NCI-H345 (cell line): ENCODE measurements at places on chromosomes 4 and X.

GRCh38 chr4:147944249-147944648 is 212.4 kb downstream of the ARHGAP10 start:
- DNase-seq, result no peak

- no peak for DNase-seq
Observed at GRCh38 chr4:35695421-35695820, 548.9 kb downstream of the ARAP2 start.

GRCh38 chrX:107493141-107493540 is 43.7 kb downstream of the FRMPD3 start:
- no peak for DNase-seq

GRCh38 chrX:17553961-17554482 is 179.0 kb downstream of the NHS start:
- DNase-seq, result no peak

DNA sequence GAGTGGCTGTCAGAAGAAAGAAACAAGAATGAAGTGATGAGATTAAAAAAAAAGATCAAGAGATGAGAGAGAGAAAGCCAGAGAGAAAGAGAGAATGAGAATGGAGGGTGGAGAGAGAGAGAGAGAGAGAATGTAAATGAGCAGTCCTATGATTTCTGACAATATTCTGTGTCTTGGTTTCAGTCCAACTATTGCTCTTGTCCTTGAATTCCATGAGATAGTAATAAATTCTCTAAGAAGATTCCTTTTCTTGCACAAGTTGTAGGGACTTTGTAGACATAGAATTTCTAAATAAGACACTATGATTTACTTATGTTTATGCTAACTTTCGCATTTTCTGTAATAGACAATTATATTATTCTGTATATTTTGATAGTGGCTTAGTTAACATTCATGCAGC is 149.6 kb upstream of the CTSO start:
- DNase-seq, result no peak

GRCh38 chr4:108612365-108612764 is 8.0 kb upstream of the RPL34 start:
- no peak for DNase-seq

DNA sequence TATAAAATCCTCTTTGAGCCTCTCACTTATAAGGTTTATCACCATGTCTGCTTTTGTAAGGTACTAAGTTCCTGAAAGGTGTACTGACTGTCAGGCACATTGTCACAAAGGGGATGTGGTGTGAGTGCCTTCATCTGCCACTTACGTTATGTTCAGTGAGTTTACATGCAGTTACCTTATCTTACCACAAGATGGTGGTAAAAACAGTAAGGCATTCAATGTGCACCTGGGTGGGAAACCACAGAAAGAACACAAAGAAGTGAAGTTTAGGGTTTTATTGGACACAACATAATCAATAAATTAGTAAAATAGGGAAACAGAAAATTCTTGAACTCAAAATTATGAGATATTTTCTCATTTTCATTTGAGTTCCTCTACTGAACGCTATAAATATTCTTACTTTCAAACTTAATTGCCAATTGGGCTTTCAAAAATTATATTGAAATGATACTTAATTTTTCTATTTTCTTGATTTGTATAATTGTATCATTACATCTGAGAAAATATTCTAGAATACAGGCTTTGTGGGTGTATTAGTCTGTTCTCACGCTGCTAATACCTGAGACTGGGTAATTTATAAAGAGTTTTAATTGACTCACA is 650.8 kb downstream of the PCDH7 start:
- DNase-seq, result peak; percentile 38

DNA sequence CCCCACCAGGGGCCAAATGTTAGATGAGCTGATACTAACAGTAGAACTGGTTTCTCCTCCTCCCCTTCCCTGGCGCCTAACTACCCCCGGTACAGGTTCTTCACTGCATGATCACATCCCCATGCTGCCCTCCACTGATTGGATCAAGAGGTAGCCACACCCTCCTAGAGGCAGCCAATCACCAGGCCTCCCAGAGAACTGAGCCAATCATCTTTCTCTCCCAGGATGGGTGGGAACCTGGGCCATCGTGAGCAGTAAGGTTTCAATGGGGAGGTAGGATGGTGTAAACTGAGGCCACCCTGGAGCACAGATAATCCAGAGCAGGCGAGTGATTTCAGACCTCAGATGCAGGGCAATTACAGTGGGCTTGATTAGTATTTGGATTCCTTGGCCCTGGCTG is 64.2 kb downstream of the PPP2R2C start:
- DNase-seq, result no peak

DNA sequence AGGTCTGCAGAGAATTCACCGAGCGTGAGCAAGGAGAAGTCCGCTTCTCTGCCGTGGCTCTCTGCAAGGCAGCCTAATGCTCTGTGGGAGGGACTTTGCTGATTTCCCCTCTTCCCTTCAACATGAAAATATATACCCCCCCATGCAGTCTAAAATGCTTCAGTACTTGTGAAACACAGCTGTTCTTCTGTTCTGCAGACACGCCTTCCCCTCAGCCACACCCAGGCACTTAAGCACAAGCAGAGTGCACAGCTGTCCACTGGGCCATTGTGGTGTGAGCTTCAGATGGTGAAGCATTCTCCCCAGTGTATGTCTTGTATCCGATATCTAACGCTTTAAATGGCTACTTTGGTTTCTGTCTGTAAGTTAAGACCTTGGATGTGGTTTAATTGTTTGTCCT is 11.3 kb downstream of the UCHL1 start:
- DNase-seq, result peak; percentile 10

GRCh38 chrX:580030-580429 is 50.6 kb upstream of the SHOX start:
- DNase-seq, result no peak

- no peak for DNase-seq
Observed at GRCh38 chrX:55839485-55839884, 121.9 kb downstream of the RRAGB start.

DNA sequence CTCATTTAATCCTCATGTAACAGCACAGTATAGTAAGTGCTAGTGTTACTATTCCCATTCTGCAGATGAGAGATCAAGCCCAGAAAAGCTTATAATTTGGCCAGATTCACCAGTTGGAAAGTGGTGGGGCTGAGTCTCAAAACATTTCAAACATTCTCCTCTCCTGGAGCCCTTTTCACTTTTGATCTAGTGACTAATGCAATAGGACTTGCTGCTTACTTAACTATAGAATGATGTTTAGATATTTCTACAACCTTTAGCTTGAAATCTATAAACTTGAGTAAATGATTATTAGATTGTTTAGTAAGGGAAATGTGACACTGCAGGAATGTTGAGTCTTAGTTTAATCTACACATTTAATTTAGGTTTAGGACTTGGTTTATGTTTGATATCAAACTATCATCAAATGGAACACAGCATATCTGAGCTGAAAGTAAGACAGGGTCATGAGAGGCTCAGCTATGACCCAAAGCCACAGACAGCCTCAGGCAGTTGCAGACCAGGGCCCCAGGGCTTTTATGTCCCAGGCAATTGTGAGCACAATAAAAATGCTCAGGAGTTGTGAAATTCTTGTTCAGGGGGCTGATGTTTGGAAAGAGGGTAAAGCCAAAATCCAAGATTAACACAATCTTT is 199.5 kb upstream of the HS3ST1 start:
- DNase-seq, result no peak

- no peak for DNase-seq
Observed at GRCh38 chr4:79638735-79639134, 230.7 kb upstream of the GK2 start.

DNA sequence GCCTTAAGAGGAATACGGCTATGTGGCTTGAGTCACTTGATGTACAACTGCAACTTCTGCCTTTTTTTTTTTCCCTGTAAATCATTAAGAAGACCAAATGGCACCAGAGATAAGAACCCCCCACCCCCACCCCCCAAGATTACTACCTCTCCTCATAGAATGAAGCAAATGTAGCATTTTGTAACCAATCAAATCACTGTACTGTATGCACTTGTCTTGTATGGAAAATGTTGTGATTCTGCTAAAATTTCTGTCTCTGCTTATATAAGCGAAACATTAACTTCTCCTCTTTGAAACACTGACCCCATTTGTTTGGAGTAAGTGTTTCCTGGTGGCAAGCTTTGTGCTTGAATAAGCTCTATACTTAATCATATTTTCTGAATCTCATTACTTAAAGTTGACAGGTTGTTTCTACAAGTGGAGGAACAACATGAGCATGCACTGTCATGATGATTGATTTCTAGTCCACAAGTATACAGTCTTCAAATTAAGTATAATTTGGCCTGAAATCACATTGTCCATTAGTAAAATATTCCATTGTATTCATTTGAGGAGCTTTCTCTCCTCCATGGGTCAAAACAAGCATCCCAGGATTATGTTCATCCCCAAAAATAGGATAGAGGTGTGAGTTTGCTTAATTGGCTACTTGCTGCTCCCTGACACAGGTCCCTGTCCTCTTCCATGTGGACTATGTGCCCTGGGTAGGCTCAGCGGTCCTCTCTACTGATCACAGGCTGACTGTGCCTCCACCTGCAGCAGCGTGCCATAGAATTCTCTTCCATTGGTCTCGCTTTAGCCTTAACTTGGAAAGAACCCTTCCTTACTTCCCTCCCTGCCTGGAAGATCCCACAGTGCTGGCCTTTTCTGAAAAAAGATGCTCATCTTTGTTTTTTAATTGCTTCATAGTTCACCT is 104.0 kb upstream of the BMP2K start:
- no peak for DNase-seq

DNA sequence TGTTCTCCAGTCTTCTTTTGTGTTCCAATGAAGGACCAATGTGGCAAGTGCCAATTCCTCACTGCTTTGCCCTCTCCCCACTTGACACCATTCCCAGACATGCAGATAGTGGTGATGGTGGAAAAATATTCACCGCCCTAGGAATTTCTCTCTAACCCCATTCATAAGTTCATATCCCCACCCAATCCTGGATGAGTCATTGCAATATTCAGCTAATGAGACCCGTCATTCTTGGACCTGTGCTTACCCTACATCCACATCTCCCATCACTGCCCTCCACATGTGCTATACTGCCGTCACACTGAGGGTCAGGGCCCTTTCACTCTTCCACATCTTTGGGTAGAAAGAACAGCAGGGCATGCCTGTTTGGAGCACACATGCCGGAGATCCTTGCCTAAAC is 199.2 kb downstream of the KCNIP4 start:
- no peak for DNase-seq

DNA sequence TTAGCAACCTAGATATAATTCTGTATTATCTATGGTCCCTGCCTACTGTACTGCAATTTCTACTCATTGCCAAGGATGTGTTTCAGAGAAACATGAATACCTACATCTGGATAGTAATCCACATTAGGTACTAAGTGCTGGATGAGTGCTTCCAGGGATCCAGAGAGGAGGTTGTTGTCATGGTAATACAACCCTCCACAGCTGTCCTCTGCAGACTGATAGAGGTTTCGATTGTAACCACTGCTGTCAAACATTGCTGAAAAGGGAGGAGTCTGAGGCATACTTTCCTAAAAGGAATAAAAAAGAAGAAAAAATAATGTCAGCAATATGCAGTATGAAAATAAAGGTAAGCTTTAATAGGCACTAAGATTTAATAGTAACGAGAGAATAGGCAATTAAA is 12.5 kb downstream of the RASGEF1B start:
- no peak for DNase-seq

- no peak for DNase-seq
Observed at GRCh38 chr4:11098461-11098860, 330.2 kb downstream of the HS3ST1 start.

- DNase-seq, result no peak
Observed at GRCh38 chr4:26431461-26432180, 58.7 kb downstream of the CCKAR start.

DNA sequence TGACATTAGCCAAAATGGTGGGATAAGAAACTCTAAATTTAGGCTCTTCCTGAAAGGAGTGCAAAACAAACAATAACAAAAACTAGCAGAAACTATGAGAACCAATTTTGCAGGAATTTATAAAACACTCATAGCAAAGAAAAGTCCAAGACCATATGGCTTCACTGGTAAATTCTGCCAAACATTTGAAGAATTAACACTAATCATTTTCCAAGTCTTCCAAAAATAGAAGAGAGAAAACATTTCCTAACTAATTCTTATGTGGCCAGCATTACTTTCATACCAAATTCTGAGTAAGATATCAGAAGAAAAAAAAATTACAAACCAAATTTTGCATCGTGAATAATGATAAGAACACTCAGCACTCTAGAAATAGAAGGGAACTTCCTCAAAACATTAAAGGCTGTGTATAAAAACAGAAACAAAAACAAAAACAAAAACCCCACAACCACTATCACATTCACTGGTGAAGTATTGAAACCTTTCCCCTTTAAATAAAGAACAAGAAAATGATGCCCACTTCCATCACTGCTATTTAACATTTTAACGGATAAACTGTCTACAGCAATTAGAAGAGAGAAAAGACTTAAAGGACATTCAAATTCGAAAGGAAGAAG is 524.3 kb upstream of the GALNTL6 start:
- DNase-seq, result no peak

DNA sequence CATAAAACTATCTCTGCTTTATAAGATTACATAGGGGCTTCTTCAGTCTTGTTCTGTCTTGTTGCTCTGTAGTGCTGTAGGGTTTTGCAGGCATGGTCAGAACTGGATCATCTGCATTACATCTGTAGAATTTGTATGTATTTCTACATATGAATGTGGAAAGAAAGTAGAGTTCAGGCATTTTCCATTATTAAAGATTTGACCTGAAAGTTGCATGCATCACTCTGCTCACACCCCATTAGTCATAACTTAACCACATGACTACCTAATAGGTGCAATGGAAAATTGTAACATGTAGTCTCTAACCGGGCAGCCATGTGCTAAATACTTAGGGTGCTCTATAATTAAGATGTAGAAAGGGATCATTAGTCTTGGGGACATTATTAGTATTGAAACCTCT is 45.7 kb upstream of the AGA start:
- no peak for DNase-seq

GRCh38 chr4:3399277-3400194 is 42.2 kb upstream of the HGFAC start:
- no peak for DNase-seq

DNA sequence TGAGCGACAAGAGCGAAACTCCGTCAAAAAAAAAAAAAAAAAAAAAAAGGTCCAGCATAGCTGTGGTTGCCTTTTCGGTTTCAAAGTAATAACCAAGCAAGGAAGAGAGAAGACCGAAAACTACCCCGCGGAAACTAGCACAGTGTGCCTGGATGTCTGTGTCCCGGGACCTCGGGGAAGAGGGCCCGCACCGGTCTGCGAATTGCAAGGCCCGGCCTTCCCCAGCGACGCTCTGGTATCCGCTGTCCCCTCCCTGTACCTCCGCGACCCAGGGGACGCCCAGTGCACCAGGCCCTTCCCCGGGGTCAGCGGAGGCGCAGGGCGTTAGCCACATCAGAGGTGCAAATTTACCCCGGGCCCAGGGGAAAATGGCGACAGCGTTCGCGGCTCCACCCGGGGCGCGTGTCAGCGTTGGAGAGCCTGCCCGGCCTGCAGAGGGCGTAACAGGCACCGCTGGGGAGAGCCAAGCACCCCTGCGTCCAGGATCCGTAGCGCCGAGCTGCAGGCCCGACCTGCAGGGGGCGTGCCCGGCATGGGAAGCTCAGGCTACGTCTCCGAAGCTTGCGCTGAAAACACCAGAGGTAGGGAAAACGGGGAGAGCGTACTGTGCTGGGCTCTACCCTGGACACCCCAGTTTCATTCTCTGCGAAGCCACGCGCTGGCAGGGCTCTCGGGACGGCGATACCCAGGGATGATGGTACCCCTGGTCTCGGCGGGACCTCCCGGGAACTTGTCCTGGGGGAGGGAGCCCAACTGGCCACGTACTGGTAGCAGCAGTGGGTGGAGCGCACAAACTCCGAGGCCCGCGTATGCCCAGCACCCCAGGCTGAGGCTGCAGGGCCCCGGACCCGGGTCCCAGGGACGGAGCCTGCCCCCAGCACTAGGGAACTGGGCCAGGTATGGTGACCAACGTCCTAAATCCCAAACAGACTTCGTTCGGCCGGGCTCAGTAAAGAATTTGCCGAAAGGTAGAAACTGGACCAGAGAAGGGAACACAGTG is 16.2 kb downstream of the NKX6-1 start:
- no peak for DNase-seq
